ENCODE measurements at places on chromosomes 4 and X.

DNA sequence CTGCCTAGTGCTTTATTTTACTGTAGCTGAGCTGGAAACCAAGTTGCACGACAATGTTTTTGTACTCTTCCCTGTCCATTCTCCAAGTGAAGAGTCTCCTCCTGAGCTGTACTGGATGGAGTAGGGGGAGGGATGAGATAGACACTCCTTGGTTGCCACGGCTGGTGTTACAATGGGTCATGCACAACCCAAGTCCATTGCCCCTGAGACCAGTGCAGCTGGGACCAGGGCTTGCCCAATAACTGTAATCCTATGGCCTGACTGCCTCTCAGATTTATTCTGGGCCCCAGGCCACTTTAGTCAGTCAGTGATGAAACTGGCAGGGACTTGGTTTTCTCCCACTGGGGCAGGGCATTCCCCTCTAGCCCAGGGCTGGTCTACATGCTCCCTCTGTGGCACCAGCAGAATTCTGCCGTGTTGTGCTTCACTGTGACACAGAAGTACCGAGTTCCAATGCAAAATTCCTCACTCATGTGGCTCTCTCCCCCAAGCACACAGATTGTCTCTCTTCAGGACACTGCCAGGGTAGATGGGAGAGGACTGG lies 203.3 kb upstream of the PCDH18 start:
- DNase-seq: no peak

GRCh38 chr4:123043793-123044425 lies 121.5 kb upstream of the NUDT6 start:
- DNase-seq: no peak

- no peak for DNase-seq
Measured at GRCh38 chr4:138805736-138806135, 209.8 kb upstream of the NOCT start.

- DNase-seq: no peak
Measured at GRCh38 chr4:183571350-183571941, 66.6 kb downstream of the ING2 start.

DNA sequence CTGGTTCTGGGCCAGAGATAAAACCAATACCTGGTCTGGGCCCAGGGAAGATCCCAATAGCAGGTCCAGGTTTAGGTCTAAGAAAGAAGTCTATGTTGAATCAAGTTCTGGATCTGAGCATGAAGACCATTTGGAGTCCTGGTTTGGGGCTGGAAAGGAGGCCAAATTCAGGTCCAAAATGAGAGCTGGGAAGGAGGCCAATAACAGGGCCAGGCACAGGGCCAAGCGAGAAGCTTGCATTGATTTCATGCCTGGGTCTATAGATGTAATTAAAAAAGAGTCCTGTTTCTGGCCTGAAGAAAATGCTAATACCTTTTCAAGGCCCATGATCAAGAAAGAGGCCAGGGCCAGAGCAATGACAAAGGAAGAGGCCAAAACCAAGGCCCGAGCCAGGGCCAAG lies 3.4 kb downstream of the GPRASP1 start:
- DNase-seq: no peak

- DNase-seq: no peak
Measured at GRCh38 chrX:114599911-114600310, 16.0 kb downstream of the HTR2C start.

DNA sequence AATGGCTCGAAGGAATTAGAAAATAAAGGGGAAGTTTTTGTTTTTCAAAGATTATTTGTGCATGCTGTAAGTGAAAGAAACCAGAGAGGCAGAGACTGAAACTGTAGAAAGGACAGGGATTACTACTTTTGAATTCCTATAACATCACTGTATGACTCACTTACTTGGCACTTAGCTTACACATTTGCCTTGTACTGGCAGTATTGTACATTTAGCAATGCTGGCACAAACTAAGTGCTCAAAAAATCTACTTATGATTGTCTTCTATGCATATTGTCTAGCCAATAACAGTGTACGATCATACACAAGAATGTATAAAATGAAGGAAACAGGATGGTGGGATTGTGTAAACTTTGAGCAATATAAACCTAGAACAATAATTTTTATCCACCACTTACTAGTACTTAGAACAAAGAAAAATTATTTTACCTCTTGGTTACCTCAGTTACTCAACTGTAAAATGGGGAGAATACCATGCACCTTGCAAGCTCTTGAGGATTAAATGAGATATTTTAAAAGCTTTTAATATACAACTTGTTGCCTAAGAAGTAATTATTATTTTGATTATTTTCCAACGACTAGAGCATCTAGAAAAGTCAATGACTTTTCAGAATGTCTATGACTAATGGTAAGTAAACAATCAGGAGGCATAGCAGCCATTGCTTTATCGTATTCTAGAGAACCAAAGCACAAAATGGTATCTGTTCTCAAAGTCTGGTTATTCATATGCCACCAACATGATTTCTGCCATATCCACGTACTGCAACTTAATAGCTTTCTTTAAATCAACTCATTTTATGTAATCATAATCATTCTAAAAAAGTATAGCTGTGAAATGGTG lies 4.7 kb downstream of the FAM120C start:
- DNase-seq: no peak
